ENCODE measurements at places on chromosomes 12 and 14.

DNA sequence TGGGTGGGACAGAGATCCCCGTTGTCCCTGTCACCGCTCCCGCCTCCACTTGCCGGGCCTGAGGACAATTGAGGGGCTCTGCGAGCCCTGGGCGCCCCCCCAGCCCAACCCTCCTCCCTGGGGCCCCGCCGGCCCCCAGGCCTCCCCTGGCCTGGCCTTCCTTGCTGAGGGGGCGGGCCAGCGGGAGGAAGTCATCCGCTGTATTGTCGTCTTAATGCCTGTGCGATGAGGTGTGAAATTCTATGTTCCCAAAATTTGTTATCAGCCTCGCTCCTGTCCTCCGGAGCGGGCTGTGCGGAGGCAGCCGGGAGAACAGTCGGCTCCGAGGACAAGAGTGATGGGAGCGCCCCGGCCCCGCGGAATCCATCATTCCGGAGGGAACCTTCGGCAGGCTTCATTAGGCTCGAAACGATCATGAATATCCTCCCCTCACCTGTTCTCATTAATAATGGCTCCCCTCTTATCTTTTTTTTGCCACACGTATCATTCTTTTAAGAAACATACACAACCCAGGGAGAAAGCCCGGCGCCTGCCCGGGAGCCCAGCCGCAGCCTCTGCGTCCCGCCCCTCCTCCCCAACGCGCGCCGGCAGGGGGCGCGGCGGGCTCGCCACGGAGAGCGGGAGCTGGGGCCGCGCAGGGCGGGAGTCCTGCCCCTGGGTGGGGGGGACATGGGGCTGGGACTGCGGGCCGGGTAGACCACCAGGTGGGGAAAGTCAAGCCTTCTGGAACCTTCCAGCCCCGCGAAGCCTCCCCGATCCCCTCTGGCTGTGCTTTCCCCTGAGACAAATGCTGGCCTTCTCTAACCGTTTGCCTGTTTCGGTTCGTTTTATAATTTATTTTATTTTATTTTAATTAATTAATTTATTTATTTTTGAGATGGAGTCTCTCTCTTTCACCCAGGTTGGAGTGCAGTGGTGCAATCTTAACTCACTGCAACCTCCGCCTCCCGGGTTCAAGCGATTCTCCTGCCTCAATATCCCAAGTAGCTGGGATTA lies 17.1 kb upstream of the DLK1 start:
- DNase-seq, result no peak

GRCh38 chr12:109209082-109209481 lies 92.7 kb downstream of the ACACB start:
- no peak for DNase-seq

DNA sequence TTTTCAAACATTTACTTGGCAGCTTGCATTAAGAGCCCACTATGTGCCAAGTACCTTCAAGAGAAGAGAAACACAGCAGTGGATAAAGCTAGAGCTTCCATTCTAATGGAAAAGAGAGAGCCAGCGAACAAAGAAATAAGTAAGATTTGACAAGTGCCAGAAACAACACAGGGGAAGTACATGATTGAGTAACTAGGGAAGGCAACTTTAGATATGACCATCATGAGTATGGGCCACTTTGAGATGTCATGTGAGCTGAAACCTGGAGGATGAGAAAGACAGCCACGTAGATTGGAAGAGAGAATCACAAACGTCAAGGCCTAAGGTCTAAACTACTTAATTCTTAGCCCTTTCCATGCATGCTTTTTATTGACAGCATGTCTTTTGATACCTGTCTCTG lies 121.4 kb downstream of the ITPR2 start:
- no peak for DNase-seq

GRCh38 chr12:52053536-52054209 lies 2.4 kb downstream of the NR4A1 start:
- DNase-seq, result no peak

Data from mammary epithelial cell (primary cell).